ENCODE measurements at places on chromosomes 16 and 17.

GRCh38 chr16:15538507-15538906 is 104.1 kb downstream of the BMERB1 start:
- no peak overlapping the region for H3K27ac ChIP-seq
- H3K27me3 ChIP-seq, result no peaks in the 10 kb centered on the region
- H3K4me1 ChIP-seq, result peaks cover 22% of the 10 kb centered on the region
- no peak for DNase-seq

DNA sequence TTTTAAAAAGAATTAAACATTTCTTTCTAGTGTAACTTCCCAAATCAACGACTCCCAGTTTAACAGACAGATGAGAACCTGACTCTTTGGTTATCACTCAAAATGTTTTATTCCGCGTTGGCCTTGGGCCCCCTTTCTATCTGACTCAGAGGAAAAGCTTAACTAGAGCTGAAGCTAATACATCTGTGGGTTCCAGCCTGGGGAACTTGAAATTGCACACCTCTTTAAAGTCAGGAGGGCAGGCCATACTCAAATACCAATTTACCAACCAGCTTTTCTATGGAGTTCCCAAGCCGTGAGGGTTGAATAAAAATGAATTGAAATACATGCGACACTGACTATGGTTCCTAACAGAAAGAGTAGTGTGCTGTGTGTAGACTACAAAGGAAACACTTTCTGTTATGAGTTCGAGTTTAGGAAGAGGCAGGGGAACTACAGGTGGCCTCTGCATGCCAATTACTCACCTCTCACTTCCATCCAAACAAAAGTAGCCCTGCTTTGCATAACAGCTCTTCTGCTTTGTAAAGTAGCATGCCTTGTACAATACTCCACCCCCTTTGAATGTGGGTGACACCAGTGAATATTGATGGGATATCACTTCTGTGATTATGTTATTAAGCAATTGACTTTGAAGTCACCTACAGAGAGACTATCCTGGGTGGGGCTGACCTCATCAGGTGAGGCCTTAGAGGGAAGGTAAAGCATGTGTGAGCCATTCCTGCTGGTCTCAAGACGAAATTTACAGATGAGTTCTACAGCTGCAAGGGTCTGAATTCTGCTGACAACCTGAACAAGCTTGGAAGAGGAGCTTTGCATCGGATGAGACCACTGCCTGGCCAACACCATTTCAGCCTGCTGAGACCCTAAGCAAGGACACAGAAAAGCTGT is 92.1 kb downstream of the WDR59 start:
- peaks cover 53% of the 10 kb centered on the region for H3K36me3 ChIP-seq
- H3K4me1 ChIP-seq, result peaks cover 7% of the 10 kb centered on the region
- H3K27me3 ChIP-seq, result no peaks in the 10 kb centered on the region
- no peak overlapping the region for H3K4me3 ChIP-seq

- H3K4me1 ChIP-seq, result no peaks in the 10 kb centered on the region
- no peak overlapping the region for H3K27ac ChIP-seq
- DNase-seq, result no peak
- H3K27me3 ChIP-seq, result no peaks in the 10 kb centered on the region
- no peaks in the 10 kb centered on the region for H3K36me3 ChIP-seq
These were observed 13.8 kb downstream of the CHP2 start for GRCh38 chr16:23768581-23768980.

DNA sequence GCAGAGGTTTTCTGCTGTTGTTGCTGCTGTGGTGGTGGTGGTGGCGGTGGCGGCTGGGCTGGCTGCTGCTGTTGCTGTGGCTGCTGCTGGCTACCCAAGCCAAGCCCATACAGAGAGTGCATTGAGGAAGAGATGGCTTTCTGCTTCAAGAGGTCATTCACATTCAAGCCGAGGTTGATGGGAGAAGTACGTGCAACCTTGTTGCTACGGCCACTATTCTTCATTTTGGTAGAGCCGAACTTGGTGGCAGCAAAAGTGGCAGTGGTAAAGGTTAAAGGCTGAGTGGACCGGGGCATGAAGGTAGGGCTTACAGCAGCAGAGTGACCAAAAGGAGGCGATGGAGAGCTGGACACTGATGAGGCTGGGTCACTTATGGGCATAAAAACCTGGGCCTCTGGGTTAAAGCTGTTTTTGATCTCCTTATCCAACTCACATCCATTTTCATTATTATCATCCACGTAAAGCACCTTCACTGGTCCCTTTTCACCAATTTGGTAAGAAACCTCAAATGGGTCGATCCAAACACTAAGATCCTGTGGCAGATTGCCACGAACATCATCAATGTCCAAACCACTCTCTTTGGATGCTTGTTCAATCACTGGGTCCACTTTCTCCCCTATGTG is 2.8 kb downstream of the TOB1 start:
- peak overlapping the region; percentile 96 for H3K4me3 ChIP-seq
- peaks cover 11% of the 10 kb centered on the region for H3K36me3 ChIP-seq
- H3K27ac ChIP-seq, result no peak overlapping the region
- peak; percentile 65 for DNase-seq

GRCh38 chr16:13178318-13178717 is 276.9 kb downstream of the SHISA9 start:
- H3K4me3 ChIP-seq, result no peak overlapping the region
- H3K27ac ChIP-seq, result no peak overlapping the region
- H3K27me3 ChIP-seq, result no peaks in the 10 kb centered on the region
- peaks cover 24% of the 10 kb centered on the region for H3K4me1 ChIP-seq

DNA sequence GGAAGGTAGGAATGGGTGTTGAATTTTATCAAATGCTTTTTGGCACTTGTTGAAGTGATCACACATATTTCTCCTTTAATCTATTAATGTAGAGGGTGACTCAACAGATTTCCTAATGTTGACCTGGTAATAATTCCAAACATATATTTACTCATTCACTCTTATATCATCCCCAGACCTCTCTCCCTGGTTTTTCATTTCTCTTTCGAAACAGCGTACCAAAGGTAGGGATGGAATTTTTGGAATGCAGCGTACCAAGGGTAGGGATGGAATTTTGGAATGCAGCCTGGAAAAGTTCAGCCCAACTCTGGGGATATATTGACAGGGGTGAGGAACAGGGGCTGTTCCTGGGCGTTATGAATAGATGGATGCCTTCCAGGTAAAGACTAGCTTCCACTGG is 7.3 kb downstream of the KIF18B start:
- peaks cover 13% of the 10 kb centered on the region for H3K4me1 ChIP-seq
- peak overlapping the region; percentile 71 for H3K27ac ChIP-seq
- H3K27me3 ChIP-seq, result no peaks in the 10 kb centered on the region
- peaks cover 47% of the 10 kb centered on the region for H3K36me3 ChIP-seq

- peaks cover 70% of the 10 kb centered on the region for H3K36me3 ChIP-seq
- no peak for DNase-seq
- peaks cover 2% of the 10 kb centered on the region for H3K4me1 ChIP-seq
- no peak overlapping the region for H3K4me3 ChIP-seq
- no peaks in the 10 kb centered on the region for H3K27me3 ChIP-seq
These were observed 45.5 kb downstream of the ZCCHC14 start for GRCh38 chr16:87447323-87447722.

- H3K27me3 ChIP-seq, result no peaks in the 10 kb centered on the region
- H3K27ac ChIP-seq, result no peak overlapping the region
- H3K4me3 ChIP-seq, result no peak overlapping the region
- peaks cover 7% of the 10 kb centered on the region for H3K36me3 ChIP-seq
- no peak for DNase-seq
These were observed 30.3 kb upstream of the MYO15B start for GRCh38 chr17:75557075-75557851.

GRCh38 chr17:71392715-71393567 is 727.9 kb upstream of the SOX9 start:
- peaks cover 2% of the 10 kb centered on the region for H3K27me3 ChIP-seq
- H3K27ac ChIP-seq, result no peak overlapping the region
- peaks cover 8% of the 10 kb centered on the region for H3K36me3 ChIP-seq
- no peaks in the 10 kb centered on the region for H3K4me1 ChIP-seq
- H3K4me3 ChIP-seq, result no peak overlapping the region

DNA sequence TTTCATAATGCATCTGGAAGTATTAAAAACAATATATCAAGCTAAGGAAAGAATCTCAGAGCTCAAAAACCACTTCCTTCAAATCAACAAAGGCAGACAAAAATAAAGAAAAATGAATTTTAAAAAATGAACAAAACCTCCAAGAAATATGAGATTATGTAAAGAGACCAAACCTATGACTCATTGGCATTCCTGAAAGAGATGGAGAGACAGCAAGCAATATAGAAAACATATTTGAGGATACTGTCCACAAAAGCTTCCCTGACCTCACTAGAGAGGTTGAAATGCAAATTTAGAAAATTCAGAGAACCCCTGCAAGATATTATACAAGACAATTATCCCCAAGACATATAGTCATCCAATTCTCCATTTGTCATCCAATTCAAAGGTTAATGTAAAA is 311.3 kb upstream of the SOX9 start:
- H3K27ac ChIP-seq, result no peak overlapping the region
- no peaks in the 10 kb centered on the region for H3K36me3 ChIP-seq
- peaks cover 4% of the 10 kb centered on the region for H3K27me3 ChIP-seq
- H3K4me3 ChIP-seq, result no peak overlapping the region
- no peaks in the 10 kb centered on the region for H3K4me1 ChIP-seq

DNA sequence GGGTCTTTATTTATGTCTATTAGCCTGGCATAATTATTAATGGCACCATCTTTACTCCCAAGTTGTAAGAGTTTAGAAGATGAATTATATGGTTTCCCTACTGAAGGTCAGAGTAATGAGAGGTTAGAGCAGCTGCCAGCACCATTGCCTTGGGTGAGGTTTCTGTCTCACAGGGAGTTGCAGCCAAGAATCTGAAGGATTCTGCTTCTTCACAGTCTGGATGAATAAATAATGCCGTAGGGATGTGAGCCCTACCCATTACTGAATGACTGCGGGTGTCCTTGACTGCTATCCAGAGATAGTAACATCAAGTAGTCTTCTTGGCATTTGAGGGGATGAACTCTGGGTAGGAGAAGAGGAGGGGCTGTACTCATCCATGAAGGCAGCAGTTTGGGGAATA is 52.8 kb upstream of the SMIM36 start:
- no peaks in the 10 kb centered on the region for H3K36me3 ChIP-seq
- no peak overlapping the region for H3K27ac ChIP-seq
- no peak for DNase-seq
- H3K4me1 ChIP-seq, result peaks cover 27% of the 10 kb centered on the region

GRCh38 chr17:7667656-7668406 is 17.1 kb downstream of the ATP1B2 start:
- peak overlapping the region; percentile 84 for H3K27ac ChIP-seq
- DNase-seq, result no peak
- H3K4me1 ChIP-seq, result peaks cover 12% of the 10 kb centered on the region
- H3K27me3 ChIP-seq, result no peaks in the 10 kb centered on the region

DNA sequence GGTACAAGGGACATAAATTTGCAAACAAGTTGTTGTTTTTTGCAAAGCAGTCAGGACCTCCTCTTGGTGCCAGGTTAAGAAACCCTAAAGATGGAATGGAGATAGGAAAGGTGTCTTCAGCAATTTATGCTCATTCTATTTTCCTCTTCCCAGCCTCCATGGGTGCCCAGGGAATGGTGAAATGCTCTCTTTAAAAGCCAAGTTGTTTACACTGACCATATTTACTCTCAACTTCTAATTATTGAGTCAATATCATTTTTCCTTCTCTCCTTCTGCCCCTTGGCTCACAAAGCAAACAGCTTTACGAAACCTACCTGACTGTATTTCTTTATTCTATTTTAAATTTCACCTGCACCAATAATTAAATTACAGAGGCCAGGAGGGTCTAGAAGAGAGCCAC is 138.5 kb upstream of the IRX3 start:
- H3K36me3 ChIP-seq, result peaks cover 2% of the 10 kb centered on the region
- no peak overlapping the region for H3K27ac ChIP-seq
- peaks cover 17% of the 10 kb centered on the region for H3K27me3 ChIP-seq
- no peak for DNase-seq
- no peak overlapping the region for H3K4me3 ChIP-seq

DNA sequence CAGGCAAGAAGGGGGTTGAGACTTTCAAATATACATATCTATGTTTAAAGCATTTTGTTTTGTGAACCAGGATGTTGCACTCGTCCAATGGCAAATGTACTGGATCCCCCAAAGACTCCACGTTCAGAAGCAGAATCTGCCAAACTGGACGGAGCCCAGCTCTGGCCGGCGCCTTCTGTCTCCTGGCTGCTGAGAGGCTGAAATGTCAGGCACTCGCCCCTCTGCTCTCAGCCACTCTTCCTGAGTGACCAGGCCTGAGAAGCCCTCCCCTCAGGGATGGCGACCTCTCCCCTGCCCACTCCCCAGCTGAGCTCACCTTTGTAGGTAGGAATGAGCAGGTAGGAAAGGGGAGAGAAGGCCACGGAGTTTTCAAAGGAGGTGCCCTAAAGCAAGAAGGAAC is 187.5 kb upstream of the FOXF1 start:
- H3K4me3 ChIP-seq, result no peak overlapping the region
- peaks cover 4% of the 10 kb centered on the region for H3K27me3 ChIP-seq
- peaks cover 6% of the 10 kb centered on the region for H3K36me3 ChIP-seq
- no peaks in the 10 kb centered on the region for H3K4me1 ChIP-seq
- no peak for DNase-seq

GRCh38 chr16:30619202-30619601 is 9.0 kb upstream of the ZNF689 start:
- no peak overlapping the region for H3K27ac ChIP-seq
- no peaks in the 10 kb centered on the region for H3K36me3 ChIP-seq
- no peak for DNase-seq

- peaks cover 6% of the 10 kb centered on the region for H3K4me1 ChIP-seq
- no peak within 1 kb of the TSS for H3K4me3 ChIP-seq
- no peak for DNase-seq
- no peak within 1 kb of the TSS for H3K27ac ChIP-seq
- peaks cover 7% of the 10 kb centered on the region for H3K27me3 ChIP-seq
- H3K36me3 ChIP-seq, result no peaks in the 10 kb centered on the region
These were observed at the start of gene EPX for GRCh38 chr17:58192612-58193011. TSS of gene EPX (plus strand) at chr17:58192726. CDS start at chr17:58192847, 121 bp downstream.

- peak overlapping the region; percentile 94 for H3K4me3 ChIP-seq
- no peaks in the 10 kb centered on the region for H3K27me3 ChIP-seq
- peaks cover 57% of the 10 kb centered on the region for H3K4me1 ChIP-seq
- peak; percentile 92 for DNase-seq
- H3K36me3 ChIP-seq, result peaks cover 16% of the 10 kb centered on the region
- peak overlapping the region; percentile 97 for H3K27ac ChIP-seq
These were observed 1.3 kb upstream of the SENP3 start for GRCh38 chr17:7560172-7561027.

GRCh38 chr16:78816499-78817195 is 717.2 kb downstream of the WWOX start:
- H3K4me1 ChIP-seq, result no peaks in the 10 kb centered on the region
- no peaks in the 10 kb centered on the region for H3K36me3 ChIP-seq
- H3K27ac ChIP-seq, result no peak overlapping the region

GRCh38 chr17:15920758-15921239 is 24.1 kb upstream of the ADORA2B start:
- peaks cover 4% of the 10 kb centered on the region for H3K4me1 ChIP-seq

- H3K27ac ChIP-seq, result no peak overlapping the region
- peaks cover 13% of the 10 kb centered on the region for H3K4me1 ChIP-seq
- H3K4me3 ChIP-seq, result no peak overlapping the region
These were observed 54.5 kb downstream of the IRX5 start for GRCh38 chr16:54985156-54985555.
